ENCODE measurements at places on chromosomes 3 and 15.

GRCh38 chr3:94303897-94304296, 241.0 kb downstream of the NSUN3 start:
- no peak for DNase-seq

DNA sequence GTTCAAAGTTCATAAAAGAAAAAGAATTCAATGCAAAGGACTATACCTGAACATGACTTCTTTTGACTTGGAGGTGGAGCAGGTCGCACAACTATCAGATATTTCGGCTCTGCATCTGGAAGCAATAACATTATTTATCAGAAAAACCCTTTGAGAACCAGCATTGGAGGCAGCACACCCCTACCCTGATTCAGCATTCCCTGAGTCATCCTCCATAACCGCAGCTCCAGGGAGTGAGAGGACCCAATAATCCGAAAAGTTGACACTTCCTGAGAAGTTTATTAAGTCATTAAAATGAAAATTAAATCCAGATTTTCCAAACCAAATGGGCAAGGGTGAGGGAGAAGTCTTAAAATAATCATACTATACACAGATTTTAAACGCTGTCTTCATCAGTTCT, 90.6 kb downstream of the ABI3BP start:
- DNase-seq = no peak

DNA sequence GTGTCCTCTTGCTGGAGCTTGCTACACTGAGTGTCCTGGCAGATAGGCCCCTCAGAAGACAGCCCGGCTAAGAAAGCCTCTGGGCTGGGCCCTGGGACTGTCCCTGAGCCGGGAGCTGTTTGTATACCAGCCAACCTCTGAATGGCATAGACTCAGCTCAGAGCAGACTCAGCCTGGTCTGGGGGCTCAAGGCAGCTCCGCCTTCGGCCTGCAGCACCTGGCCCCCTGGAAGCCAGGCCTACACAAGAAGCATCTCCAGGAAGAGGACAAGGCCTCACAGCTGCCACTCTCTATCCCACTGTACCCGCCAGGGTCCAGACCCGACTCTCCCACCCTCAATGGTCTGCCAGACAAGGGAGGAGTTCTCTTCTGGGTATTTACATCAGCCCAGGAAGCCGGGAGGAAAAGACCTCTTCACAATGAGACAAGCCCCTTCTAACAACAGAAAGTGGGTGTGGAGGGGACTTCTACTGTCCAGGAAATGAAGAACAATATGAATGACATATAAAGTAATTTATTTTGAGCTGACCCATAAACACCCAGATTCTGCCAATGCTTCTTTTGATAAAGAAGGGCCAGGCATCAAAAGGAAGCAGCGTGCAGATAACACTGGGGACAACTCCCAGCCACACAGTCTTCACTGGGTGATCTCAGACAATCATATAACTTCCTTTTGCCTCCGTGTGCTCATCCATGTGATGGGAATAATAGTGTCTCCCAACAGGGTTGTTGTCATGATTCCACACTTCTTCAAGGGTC, 110.2 kb downstream of the TPRA1 start:
- no peak for DNase-seq

DNA sequence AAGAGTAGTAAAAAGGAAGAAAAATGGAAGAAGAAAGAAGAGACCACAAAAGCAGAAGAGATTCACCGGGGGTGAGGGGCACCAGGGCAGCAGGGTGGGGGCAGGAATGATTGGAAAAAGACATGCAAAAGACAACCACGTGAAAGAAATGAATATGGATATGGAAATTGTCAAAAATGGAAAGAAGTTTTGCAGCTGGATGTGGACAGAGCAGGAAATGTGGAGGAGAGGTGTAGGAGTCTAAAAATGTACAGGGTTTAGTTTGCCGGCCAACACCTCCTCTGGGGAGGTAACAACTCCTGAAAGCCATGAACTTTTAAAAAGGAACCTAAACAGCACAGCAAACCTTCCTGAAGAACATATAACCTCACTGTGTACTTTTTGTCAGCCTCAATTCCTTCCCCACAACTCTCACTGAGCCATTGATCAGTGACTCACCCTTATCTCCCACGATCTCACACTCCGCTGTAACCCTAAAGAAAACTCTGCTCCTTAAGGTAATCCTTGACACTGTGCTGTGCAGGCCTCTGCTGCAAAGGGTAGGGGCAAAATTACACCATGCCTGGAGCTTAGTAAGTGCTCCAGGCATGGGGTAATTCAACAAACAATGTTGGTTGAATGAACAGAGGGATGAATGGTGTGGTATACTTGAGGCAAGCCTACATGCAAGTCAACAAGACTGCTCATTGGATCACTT, 100.2 kb upstream of the BOC start:
- DNase-seq = no peak

GRCh38 chr15:29815000-29815710, 7.1 kb downstream of the TJP1 start:
- DNase-seq = no peak

DNA sequence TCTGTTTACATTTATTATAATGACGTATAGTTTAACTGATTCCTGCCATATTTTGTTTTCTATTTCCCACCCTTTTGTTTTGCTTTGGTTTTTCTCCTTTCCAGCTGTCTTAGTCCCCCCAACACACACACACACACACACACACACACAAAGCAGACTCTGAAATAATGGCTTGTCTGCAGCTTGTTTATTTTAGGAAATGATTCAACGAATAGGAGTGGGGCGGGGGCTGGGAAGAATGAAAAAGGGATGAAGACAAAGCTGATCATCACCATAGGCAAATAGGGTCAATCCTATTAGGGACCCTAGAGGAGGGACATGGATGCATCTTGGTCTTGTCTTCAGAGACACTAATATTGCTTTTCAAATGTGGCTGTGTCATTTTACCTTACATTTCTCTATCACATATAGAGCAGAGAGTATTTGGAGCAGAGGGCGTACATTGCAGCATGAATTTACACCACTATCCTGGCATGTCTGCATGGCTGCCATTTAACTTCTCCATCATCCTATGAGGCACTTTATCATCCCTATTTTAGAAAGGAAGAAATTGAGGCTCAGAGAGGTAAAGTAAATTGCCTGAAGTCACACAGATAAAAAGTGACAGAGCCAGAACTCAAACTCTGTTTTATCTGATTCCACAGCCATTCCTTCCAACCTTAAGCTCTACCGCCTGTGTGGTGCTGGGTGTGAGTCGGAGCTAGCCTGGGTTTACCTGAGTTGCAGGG, 147.2 kb upstream of the TPM1 start:
- no peak for DNase-seq

GRCh38 chr3:89908711-89909213, 801.3 kb downstream of the EPHA3 start:
- DNase-seq = no peak

DNA sequence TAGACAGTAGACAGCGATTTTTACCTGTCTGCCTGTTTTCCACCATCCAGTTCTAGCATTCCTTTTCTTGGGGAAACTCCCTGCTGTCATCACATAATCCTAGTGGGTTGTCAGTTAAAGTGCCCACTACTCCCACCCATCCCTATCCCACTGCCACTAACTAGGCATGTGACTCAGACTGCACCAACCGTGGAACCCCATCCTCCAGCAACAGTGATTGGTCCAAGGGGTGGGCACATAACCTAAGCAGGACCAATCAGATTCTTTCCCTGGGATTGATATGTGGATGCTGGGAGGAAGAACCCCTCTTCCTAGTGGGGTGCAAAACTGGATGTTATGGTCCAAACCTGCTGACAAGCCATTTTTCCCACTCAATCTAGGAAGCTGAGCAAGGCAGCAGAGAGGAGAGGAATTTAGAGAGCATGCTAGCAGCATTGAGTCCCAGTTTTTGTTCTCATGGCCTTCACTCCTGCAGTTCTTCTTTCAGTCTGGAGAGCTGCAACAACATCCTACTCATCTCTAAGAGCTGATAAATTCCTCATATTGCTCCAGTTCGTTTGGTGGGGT, 3.9 kb upstream of the INSYN1 start:
- no peak for DNase-seq

GRCh38 chr3:26718315-26718714, 95.7 kb downstream of the LRRC3B start:
- DNase-seq = no peak

DNA sequence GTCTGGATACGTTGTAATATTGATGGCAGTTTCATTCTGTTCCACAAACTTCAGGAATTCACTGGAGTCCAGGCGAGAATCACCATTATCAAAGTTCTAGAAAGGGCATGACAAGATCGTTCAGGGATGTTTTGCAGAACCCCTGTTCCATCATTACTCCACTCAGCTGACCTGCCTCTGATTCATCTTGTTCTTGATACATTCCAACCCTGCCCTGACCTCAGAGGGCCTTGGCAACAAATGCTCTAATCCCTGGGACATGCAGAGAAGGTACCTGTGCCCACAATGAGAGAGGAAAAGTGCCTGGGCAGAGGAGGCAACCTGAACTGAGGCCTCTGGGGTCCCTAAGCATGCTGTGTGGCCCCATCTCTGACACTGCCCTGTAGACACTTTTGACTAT, 45.9 kb downstream of the FSTL1 start:
- no peak for DNase-seq

GRCh38 chr3:164208048-164208447, 870.2 kb downstream of the SI start:
- DNase-seq = no peak

DNA sequence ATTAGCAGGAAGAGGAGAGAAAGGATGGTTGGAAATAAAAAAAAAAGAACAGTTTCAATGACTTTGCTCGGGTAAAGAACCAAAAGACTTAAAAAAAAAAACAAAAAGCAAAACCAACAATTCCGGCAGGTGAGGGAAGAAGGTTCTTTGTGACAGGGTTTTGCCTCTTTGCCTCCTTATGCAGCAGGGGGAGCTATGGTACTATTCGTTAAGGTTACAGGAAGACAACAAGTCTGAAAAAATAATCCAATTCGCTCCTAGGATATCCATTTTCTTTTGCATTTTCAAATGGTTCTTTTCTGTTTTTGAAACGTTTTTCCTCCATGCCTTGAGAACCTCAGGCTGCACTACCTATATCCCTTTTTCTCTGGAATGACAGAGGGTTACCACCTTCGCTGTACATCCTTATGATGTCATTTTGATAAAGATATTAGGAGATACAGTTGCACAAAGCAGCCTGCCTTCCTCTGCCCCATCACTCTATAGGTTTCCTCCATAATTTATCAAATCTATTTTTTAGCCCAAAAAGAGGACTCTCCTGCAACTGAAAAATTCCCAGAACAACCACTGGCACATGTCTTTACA, 55.0 kb downstream of the CFAP20DC start:
- DNase-seq = peak; percentile 75

DNA sequence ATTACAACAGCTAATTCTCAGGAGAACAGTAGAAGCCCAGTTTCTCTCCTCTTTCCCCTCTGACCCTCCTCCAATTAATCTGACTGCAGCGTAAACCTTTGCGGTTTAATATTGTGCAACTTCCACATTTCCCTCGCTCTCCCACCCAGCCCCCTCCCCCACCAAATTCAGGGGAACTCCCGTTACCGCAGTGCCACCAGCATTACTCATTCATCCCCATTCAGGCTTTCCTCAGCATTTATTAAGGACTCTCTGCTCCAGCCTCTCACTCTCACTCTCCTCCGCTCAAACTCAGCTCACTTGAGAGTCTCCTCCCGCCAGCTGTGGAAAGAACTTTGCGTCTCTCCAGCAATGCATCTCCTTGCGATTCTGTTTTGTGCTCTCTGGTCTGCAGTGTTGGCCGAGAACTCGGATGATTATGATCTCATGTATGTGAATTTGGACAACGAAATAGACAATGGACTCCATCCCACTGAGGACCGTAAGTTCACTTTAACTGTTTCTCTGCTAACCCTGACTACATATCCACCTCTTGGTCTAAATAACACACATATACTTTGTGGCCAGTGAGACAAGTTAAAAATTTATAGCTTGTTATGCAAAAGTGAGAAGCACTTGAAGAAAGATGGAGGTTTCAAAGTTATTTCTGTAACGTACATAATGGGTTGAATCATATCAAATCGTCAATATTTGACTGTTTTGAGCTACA, at the start of gene PTX3:
PTX3 (plus strand) TSS at position 268 of the 709 bp plus-strand sequence; CDS start at position 352, 84 bp downstream.
- DNase-seq = no peak

DNA sequence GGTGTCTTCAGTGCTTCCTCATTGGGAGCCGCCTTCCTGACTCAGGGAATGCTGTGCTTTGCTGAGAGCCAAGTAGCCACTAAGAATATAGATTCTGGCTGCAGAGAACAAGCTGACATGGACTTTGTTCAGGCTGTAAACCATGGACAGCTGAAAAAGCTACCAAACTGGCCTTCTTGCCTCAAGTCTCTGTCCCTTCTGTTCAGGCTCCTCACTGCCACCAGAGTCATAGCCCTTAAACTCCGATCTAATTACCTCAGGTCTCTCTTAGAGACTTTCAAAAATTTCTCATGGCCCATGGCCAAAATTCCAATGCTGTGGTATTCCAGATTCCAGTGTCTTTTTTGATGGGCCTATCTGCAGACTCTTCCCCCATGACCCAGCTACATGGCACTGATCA, 19.4 kb upstream of the PTX3 start:
- no peak for DNase-seq

DNA sequence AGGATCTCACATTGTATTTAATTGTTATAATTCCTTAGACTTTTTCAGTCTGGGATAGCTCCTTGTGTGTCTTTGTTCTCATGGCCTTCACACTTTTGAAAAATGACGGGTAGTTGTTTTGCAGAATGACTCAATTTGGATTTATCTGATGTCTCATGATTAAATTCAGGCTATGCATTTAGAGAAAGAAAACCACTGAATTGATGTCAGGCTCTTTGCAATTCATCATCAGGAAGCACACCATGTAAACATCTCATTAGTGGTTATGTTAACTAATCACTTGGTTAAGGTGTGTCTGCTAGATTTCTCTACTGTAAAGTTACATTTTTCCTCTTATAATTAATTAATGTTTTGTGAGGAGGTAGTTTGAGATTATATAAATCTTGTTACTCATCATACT, 8.0 kb upstream of the SLC22A13 start:
- no peak for DNase-seq

- no peak for DNase-seq
Observed at GRCh38 chr3:70951316-70951715, 632.2 kb downstream of the FOXP1 start.

DNA sequence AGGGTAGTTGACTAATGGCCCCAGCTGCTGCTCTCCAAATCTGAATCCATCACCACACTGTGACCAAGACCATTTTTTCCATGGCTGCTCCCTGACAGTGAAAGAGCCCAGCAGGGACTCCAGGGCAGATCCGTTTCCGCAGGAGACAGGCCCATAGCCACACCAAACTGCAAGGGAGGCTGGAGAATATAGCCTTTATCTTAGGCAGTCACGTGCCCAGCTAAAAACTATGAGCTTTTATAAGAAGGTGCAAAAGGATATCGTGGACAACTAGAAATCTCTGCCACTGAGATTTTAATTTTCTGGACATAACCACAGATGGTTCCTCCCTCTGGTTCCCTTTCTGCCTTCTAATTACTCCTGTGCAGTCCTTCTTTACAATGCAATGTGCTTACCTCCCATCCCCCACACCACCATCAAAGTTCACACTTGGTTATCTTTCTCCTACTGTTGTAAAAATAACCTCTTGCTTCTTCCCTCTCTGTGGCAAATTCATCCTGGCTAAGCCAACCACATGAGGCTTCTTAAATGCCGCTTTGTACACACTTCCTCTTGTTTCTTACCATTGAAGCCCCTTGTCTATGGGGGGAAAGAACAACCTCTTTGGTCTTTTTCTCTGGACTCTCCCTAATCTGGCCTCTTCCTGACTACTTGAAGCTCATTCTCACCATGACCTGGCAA, 233.7 kb downstream of the SHQ1 start:
- DNase-seq = no peak

Data from MM.1S (cell line).